ENCODE measurements at places on chromosomes 12 and 14.

- no peak for DNase-seq
These were observed 6.3 kb downstream of the RFLNA start for GRCh38 chr12:124301084-124301654.

- DNase-seq = no peak
These were observed 101.3 kb downstream of the FOXN3 start for GRCh38 chr14:89315493-89316470.

- no peak for DNase-seq
These were observed 346.4 kb upstream of the ATP2B1 start for GRCh38 chr12:90055071-90055470.

- no peak for DNase-seq
These were observed 35.2 kb upstream of the CPSF6 start for GRCh38 chr12:69204191-69204590.

- DNase-seq = no peak
These were observed 4.9 kb upstream of the NOP2 start for GRCh38 chr12:6573001-6573400.

GRCh38 chr14:24398293-24398652, 530 bp upstream of the NYNRIN start:
- DNase-seq = no peak

DNA sequence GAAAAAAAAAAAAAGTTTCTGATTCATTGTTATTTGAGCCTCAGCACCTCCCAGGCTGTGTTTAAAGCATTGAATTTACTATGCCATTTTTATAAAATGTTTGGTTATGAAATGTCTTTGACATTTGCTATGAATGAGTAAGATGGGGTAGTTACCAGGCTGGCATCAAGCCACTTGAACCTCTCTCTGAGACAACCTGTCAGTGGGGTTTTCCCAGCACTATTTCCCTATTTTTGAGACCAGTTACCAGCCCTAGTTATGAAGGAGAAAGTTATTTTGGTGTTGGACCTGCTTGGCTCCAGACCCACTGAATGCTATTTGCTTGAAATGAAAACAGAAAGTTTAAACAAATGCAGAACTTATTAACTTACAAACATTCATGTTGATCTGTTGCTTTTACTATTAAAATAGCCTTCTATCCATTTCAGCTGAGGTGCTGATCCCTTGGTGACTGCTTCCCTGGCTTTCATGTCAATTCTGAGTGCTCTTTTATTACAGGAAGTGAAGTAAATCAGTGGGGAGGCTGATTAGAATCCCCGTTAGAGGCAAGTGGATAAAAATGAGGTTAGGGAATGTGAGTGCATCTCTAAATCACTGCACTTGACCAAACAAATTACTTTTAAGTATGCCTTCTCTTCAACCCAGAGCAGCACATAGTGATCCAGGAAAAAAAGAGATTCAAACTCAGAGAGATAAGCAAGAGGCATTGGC, 37.8 kb downstream of the LLPH start:
- no peak for DNase-seq

DNA sequence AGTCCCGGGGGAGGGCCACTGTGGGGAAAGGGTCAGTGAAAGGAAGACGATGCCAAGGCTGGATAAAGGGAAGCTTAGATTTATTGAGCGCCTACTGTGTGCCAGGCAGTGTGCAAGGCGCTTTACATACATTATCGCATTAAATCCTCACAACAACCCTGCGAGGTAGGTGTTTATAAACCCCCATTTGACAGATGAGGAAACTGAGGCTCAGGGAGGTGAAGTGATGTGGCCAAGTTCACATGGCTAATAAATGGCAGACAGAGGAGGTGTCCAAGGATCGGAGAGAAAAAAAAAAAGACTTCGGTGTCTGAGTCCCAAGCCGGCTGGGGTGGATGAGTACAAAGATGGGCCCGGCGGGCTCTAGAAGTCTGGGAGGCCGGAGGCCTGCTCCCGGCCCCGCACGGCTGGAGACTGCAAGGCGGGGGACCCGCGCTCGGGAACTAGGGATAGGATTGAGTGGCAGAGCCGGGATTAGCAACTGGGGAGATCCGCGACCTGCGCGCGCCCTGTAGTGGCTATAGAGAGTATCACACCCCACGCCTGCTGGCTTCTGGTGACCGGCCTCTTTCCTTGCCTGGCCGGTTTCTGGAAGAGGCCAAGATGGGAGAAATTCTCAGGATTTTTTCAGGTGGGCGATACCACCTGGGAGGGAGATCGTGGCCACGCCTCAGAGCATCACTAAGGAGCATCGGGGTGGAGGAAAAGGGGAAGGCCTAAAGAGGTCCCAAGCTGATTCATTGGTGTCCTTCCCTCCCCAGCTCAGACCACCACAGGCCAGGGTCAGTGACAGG, 3.9 kb downstream of the DDN start:
- peak; percentile 35 for DNase-seq

GRCh38 chr12:130126023-130126432, 36.2 kb upstream of the FZD10 start:
- no peak for DNase-seq

DNA sequence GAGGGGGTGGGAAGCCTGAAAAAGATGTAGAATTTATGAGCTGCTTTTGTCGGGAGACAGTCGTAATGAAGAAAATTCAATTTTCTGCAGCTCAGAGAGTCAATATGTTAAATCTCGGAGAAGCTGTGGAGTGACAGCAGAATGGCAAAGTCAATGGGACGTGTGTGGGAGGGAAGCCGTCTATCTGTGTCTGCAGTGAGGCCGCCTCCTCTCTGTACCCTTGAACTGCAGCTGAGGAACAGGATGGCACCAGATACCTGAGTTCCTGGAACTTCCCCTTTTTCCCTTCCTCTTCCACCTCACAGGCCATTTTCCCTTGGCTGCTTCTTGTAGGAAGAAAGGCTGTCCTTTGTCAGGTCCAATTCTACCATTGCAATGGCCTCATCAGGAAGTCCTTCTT, 9.3 kb upstream of the CALCOCO1 start:
- no peak for DNase-seq

GRCh38 chr14:68797121-68797670, 4.3 kb upstream of the ZFP36L1 start:
- DNase-seq = no peak

DNA sequence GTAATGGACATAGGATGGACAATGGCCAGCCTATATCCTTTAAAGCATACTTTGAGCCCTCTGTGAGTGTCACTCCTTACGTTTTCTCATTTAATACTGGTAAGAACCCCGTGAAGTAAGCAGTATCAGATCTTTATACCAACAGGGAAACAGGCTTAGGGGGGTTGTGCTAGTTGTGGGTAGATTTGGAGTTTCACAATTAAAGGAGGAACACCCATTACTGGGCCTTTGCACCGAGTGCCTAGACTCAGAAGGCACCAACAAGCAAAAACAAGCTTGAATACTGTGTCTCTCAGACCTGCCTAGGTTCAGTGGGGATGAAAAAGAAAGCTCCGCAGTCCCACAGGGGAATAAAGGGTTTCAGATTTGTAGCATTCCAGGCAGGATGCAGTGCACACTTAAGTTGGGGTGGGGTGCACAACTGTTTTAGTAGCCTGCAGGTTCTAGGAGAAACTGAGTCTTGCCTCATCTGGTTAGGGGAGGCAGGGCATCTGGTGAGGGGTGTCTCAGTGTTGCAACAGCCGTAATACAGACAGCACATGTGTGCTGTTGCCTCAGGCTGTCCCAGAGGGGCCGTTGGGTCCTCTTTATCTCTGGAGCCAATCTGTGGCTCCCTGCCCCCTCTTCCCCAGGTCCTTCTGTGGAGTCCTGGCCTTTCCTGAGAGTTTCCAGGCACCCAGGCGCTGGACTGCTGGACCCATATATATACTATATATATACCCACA, 51.2 kb downstream of the IRAK3 start:
- no peak for DNase-seq

DNA sequence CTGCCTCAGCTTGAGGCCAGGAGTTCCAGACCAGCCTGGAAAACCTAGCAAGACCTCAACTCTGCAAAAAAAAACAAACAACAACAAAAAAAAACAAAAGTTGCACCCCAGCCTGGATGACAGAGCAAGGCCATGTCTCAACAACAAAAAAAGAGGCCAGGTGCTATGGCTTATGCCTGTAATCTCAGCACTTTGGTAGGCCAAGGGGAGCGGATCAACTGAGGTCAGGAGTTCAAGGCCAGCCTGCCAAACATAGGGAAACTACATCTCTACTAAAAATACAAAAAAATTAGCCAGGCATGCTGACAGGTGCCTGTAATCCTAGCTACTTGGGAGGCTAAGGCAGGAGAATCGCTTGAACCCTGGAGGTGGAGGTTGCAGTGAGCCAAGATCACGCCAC, 6.5 kb upstream of the SLC2A14 start:
- DNase-seq = no peak

- DNase-seq = no peak
These were observed 1.3 kb upstream of the KRT8 start for GRCh38 chr12:52906191-52906601.

DNA sequence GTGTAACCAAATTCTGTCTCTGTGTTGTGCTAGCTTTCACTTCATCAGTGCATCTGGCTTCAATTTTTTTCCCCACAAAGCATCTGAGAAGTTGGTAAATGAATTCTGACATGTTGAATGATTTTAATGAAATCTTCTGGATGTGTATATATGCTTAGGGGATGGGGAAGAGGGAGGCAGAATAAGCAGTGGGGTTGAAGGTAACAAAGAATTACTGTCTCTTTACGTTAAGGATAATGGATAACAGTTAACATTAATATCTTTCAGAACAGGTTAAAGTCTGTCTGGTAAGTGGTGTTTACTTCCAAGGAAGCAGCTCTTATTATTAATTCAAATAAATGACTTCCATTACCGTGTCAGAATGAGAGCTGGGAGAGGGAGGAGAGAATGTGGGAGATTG, 261.7 kb downstream of the ERC1 start:
- DNase-seq = no peak

DNA sequence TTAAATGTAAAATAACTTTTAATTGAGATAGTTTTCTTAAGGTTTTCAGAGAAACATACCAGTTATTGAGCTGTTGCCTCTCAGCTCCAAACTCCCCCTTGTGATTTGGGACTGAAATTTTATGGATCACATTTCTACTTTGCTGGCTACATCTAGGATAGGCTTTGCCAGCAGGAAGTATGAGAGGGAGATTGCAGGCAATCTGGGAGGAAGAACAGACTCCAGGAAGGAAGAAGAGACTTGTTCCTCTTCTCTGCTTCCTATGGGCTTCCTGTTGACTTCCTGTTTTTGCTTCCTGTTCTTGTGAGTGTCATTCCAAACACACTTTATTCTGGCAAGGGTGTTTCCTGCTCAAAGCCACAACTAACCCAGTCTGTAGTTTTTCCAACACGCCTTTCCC, 312.9 kb downstream of the ITPR2 start:
- no peak for DNase-seq

GRCh38 chr12:88662093-88662492, 81.8 kb upstream of the KITLG start:
- no peak for DNase-seq

DNA sequence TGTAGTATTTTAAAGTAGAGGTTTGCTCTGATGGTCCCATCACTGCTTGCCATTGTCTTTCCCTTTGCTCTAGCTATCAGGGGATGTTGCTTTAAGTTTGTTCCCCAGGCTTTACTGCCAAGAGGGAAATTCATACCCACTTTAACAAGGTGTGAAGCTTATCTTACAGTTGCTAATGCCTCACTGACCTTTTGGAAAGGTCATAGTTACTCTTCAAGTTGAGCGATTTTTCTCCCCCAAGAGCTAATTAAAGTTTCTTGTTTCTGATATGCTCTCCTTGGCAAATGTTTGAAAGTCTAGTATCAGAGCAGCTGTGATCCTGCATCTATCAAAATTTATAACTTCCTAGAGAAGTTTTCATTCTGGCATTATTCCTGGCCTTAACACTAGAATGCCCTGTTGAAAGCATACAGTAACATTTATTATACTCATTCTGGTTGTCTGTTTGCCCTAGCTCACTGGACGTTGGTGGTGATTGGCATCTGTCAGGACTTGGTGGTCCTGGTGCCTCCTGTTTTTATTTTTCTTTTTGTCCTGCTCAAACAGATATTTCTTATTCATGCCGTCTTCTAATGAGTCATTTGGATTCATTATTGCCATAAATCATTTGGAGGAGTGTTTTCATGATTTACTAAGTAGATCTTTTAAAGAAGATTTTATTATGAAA, 8.1 kb downstream of the ATP2A2 start:
- DNase-seq = no peak

- DNase-seq = no peak
These were observed 5.4 kb downstream of the SAMD4A start for GRCh38 chr14:54572316-54572715.

DNA sequence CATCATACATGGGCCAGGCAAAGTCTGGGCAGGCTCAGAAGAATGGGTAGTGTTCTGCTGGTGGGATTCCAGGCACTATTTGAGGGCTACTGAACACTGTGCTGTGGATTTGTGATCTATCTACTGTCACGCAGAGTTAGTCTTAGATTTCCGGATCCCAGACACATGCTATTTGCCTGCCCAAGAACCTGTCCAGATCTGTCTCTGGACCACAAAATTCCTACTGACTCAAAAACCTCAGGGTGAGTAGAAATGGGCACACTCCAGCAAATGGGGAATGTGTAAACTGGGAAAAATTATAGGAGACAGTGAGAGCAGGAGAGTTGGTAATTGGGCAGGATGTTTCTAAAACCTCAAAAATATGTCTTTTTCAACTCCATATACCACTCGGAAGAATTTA, 129.9 kb downstream of the GALC start:
- DNase-seq = no peak

DNA sequence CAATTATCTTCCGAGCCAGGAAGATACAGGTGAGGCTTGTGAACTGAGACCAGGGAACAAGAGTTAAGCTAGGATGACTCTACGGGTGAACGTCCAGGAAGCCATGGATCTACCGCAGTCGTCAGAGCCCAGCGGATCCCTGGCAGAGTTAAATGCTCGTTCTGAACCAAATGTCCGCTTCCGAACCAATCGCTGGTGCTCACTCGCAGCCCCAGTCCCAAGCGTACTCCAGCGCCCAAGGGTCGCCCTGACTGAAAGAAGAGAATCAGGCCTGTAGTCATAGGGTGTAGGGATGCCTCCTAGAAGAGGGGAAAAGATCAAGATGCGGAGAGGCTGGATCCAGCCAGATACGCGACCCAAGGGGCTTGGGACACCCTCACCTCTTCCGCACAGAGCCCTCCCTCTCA, 283 bp downstream of the VIPAS39 start:
- no peak for DNase-seq

DNA sequence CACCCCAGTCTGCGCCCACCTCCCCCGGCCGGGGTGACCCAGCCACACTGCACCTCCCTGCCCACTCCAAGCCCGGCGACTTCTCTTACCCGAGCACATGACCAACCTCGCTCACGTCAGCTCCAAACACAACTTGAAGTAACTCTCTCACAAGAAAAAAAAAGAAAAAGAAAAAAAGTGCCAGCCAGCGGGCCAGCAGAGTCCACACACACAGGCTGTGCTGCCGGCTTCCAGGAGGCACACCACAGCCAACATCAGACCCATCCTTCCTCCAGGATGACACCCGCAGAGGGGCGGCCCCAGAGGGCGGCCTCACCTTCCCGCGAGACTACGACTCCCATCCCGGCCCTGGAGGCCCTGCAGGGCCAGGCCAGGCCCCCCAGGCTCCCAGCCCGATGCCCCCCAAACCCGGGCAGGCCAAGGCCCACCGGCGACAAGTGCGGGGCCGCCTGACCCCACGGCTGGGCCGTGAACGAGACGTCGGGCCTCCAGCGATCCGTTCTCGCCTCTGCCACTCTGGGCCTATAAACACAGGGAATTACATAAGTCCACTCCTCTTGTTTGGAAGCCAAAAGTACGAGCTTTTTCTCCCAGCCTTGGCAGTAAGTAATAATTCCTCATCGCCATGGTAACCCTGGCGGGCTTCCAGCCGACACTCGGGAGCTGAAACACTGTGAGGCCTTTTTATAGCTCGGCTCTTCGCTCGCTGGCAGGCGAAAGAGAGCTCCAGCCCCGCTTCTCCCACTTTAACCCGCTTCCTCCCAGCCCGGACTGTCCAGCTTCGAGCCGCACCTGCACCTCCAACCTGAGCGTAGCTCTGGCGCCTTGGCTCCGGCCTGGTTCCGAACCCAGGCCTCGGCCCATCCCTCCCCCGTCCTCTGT, 49.1 kb downstream of the NCOR2 start:
- DNase-seq = peak; percentile 94
